ENCODE measurements at places on chromosomes 13 and 19.

DNA sequence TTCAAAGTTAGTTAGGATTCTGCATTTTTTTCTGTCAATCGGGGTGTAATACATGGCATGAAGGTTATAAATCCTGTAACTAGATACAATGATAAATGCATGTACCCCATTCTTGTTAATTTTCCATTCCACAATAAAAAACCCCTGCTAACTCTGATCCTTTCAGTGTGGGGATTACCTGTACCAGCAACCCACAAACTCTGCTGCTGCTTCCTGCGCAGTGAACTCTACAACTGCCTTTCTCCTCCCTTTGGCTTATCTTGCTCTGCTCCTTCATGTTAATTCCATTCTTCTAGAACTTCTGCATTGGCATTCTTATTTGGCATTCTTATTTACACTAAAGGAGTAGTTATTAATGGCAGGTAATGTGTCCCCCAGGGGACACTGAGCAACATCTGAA is 273.1 kb downstream of the KLF12 start:
- DNase-seq: no peak

GRCh38 chr19:47057328-47057727 is 8.9 kb upstream of the TMEM160 start:
- no peak for DNase-seq

- no peak for DNase-seq
Observed at GRCh38 chr13:37870895-37871550, 1.5 kb upstream of the TRPC4 start.

- DNase-seq: no peak
Observed at GRCh38 chr19:10567656-10568055, 1.1 kb downstream of the CDKN2D start.

- no peak for DNase-seq
Observed at GRCh38 chr13:25267715-25268114, 19.6 kb downstream of the MTMR6 start.

GRCh38 chr13:99486996-99487395 is 14.3 kb upstream of the TM9SF2 start:
- no peak for DNase-seq

GRCh38 chr13:97758317-97758716 is 195.2 kb upstream of the IPO5 start:
- no peak for DNase-seq

GRCh38 chr13:56019606-56020005 is 1121.1 kb upstream of the PRR20A start:
- DNase-seq: no peak
